Anterior cingulate cortex (tissue), 58 donors: ENCODE measurements at places on chromosomes 2 and 18.

DNA sequence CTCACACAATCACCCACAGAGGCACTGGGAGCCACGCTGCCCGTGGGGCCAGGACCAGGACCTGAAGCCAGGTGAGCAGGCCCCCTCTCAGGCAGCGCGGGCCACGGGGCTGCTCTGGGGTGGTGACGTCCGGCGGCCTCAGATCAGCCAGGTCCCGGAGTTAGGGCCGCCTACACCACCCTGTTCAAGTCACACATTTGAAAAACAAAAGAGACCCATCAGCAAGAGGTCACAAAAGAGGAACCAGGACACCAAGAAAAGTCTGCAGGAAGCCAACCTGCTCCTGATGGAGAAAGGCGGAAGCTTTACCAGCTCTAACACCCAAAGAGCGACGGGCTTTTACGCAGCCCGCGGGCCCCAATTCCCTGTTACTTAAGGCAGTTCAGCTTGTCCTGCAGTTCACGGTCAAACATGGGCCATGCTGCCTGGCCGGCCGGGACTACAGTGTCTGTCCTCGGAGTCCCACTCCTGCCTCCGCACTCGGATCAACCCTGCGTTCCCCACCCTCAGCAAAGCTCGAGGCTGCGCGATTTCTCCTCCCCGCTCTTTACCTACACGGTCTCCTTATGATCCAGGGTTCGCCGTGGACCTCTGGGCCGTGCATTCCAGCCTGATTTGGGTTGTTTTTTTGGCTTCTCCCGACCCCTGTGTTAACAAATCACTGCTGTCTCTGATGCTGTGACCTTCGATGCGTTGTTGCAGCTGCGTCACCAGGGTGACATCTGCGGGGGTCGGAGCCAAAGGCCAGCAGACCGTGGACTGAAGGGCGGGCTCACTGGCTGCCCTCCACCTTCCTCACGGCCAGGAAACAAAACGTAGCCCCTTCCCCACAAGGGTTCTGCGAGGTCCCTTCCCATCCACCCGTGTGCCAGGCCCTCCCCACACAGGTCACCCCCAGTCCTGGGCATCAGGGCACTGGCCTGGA lies 31.0 kb downstream of the SNORC start:
- DNase-seq = no peak

DNA sequence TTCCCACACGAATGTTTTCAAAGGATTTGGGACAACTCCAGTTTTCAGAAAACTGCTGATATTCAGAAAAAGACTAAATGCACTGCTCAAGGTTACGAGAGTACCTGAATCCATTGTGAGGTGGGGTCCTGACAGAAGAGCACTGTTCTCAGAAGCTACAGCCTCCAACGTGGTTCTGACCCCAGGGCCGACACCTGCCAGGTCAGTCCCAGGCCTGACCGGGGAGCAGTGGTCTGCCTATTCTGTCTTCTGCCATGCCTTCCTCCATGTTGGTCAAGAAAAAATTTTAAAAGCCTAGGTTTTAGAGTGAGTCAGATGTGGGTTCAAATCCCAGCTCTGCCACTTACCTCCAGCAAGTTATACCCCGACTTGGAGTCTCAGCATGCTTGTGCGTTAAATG lies 212.3 kb downstream of the BCL11A start:
- DNase-seq = no peak

DNA sequence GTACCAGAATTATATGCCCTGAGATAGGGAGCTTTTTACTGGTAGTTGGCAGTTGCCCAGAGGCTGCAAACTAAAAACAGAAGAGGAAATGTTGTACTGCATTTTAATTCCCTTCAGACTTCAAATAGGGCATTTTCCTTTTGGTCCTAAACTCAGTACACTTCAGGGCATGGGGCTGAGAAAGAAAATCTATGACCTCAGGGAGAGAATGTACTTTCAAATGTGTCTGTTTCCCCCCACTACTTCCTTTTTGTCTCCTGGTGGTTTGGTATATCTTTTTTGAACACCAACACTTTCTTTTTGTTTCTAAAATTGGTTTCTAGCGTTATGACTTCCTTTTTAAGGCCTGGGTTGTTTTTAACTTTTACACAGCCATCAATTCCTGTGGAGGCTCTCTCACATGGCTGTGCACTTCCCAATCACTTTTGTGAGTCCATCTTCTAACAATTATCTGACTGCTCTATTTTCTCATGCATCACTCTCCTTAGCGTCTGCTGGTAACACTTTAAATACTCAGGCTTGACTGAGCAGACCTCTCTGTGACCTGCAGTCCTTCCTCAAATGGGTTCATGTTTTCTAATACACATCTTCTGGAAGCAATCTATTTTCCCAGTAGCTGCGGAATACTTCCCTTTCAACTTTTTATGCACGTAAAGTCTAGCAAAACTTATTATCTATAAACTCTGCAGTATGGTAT lies 596.0 kb downstream of the LRP1B start:
- no peak for DNase-seq

DNA sequence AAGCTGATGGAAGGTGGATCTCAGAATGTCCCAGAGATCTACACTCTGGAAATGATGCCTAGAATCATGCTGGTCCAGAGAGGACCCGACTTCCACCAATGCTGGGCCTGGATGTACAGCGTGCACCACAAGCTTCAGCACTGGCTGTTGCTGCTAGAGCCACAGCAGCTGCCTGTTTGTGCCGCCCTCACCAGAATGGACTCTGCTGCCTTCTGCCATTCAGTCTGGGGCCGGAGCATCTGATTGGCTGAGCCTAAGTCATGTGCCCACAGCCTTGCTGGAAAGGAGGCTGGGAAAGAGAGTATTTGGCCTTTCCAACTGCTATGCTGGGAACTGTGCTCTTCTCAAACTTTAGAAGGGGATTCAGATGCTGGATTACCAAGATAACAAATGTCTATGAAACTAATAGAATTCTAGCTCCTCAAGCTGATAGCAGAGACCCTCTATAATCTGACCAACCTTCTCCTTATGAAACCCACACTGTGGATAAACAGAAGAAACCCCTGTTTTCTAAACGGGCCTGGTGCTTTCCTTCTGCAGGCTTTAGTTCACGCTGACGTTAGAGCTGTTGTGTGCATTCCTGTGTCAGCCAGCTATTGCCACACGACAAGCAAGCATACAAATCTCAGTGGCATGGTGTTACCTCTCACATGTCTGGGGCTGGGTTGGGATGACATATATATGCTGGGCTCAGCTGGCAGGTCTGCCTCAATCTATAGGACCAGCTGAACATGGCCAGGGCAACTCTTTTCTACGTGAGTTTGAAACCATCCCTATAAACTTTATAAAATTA lies 4.1 kb upstream of the LOXHD1 start:
- peak; percentile 83 for DNase-seq
